ENCODE measurements at places on chromosomes 6 and 20. TPM values are rescaled to one million over a fixed set of nuclear protein-coding genes. Genes with fewer than 3 reads are reported as not detected.

Gene C6orf163
- total RNA-seq: 3.8 TPM

Gene CAGE1
- total RNA-seq: 0.04 TPM

Gene FOXF2
- total RNA-seq: 0.22 TPM

Gene HLA-DOA
- 1.5 TPM for total RNA-seq

GRCh38 chr20:10565191-10565921 lies 108.4 kb downstream of the JAG1 start:
- no peak overlapping the region for H3K27ac ChIP-seq
- no peaks in the 10 kb centered on the region for H3K27me3 ChIP-seq
- no peaks in the 10 kb centered on the region for H3K4me1 ChIP-seq
- DNase-seq: no peak
- H3K36me3 ChIP-seq: peaks cover 2% of the 10 kb centered on the region

- no peak overlapping the region for H3K4me3 ChIP-seq
- no peak for DNase-seq
- H3K27me3 ChIP-seq: no peaks in the 10 kb centered on the region
- no peaks in the 10 kb centered on the region for H3K36me3 ChIP-seq
- no peak overlapping the region for H3K27ac ChIP-seq
- H3K4me1 ChIP-seq: no peaks in the 10 kb centered on the region
Measured at GRCh38 chr6:21707524-21708319, 114.2 kb downstream of the SOX4 start.

DNA sequence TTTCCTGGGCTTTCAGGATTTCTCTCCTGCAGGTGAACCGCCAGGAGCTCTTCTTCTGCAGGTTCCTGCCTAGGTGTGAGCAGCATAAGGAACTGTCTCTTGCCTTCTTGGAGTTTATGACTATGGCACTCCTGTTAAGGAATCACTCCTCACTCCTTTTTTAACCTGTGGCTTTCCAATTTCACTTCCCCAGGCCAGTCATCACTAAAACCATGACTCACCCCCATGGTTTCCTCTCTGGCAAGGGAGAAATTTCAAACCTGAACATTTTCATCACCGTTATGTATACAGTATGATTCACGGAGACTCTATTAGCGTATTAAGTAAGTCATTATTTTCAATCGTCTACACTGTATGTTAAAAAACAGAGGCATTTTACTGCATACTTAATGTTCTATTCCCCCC lies 78.2 kb upstream of the ARID1B start:
- no peaks in the 10 kb centered on the region for H3K36me3 ChIP-seq
- no peaks in the 10 kb centered on the region for H3K4me1 ChIP-seq
- no peaks in the 10 kb centered on the region for H3K27me3 ChIP-seq
- no peak for DNase-seq
- no peak overlapping the region for H3K27ac ChIP-seq

- no peaks in the 10 kb centered on the region for H3K36me3 ChIP-seq
- no peak for DNase-seq
- H3K4me3 ChIP-seq: no peak overlapping the region
- no peaks in the 10 kb centered on the region for H3K27me3 ChIP-seq
Measured at GRCh38 chr6:52790861-52791260, 12.8 kb downstream of the GSTA1 start.

DNA sequence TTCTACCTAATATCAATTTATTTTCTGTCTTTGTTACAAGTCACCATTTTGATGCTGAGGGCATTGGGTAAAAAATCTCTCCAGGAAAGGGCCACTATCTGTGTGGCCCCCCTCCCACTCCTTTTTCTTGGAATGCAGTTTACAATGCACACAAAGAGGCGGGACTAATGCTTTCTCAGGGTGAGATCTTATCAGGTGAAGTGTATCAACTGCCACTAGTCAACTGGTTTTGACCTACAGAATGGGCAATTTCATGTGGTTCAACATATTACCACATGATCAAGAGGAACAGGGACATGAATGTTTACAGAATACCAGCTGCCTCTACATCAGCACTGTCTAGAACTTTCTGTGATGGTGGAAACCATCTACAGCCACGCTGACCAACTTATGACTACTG lies 3.7 kb downstream of the RRBP1 start:
- H3K27me3 ChIP-seq: no peaks in the 10 kb centered on the region
- peaks cover 35% of the 10 kb centered on the region for H3K4me1 ChIP-seq

- H3K27me3 ChIP-seq: peaks cover 12% of the 10 kb centered on the region
- H3K4me3 ChIP-seq: no peak overlapping the region
- H3K27ac ChIP-seq: peak overlapping the region; percentile 77
- H3K4me1 ChIP-seq: peaks cover 32% of the 10 kb centered on the region
- H3K36me3 ChIP-seq: no peaks in the 10 kb centered on the region
Measured at GRCh38 chr20:48339986-48340882, 487.6 kb downstream of the PREX1 start.

GRCh38 chr6:142737368-142738034 lies 207.5 kb downstream of the HIVEP2 start:
- H3K27me3 ChIP-seq: no peaks in the 10 kb centered on the region
- H3K36me3 ChIP-seq: no peaks in the 10 kb centered on the region
- H3K27ac ChIP-seq: no peak overlapping the region
- no peak overlapping the region for H3K4me3 ChIP-seq
- DNase-seq: no peak
- H3K4me1 ChIP-seq: no peaks in the 10 kb centered on the region

DNA sequence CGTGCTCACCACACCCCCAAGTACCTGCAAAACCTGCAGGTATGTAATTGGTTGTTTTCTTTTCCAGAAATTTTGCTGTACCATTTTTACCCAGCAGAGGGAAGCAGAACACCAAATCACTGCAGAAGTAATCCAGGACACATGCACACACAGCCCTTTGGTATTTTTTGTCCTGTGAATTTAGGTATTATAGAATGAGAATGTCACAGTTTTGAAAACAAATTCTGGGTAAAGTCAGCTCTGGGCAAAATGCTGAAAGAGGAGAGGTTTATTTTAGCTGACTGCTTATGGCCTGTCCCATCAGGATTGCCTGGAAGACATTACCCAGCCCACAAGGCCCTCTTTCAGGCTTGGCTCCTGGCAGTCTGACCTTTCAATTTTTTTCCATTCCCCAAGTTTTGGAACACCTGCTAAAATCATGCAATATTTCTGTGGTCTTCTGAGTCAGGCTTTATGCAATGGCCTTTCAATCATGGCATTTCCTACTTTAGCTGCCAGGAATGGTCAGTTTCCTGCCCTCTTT lies 3.5 kb upstream of the EFHC1 start:
- peaks cover 17% of the 10 kb centered on the region for H3K4me1 ChIP-seq
- no peaks in the 10 kb centered on the region for H3K27me3 ChIP-seq
- no peak overlapping the region for H3K4me3 ChIP-seq
- H3K36me3 ChIP-seq: no peaks in the 10 kb centered on the region
- peak overlapping the region; percentile 71 for H3K27ac ChIP-seq
- peak; percentile 78 for DNase-seq

- H3K4me3 ChIP-seq: no peak overlapping the region
- H3K27ac ChIP-seq: no peak overlapping the region
- DNase-seq: peak; percentile 61
- H3K27me3 ChIP-seq: no peaks in the 10 kb centered on the region
Measured at GRCh38 chr6:165718491-165718891, 55.5 kb upstream of the PDE10A start.

Measured in muscle of leg (tissue), 16 donors.